ENCODE measurements at places on chromosomes 2 and 18.

- no peak for DNase-seq
These were observed 172.3 kb upstream of the KCNJ3 start for GRCh38 chr2:154526234-154526633.

GRCh38 chr2:233005096-233005495 is 8.0 kb downstream of the NGEF start:
- no peak for DNase-seq

DNA sequence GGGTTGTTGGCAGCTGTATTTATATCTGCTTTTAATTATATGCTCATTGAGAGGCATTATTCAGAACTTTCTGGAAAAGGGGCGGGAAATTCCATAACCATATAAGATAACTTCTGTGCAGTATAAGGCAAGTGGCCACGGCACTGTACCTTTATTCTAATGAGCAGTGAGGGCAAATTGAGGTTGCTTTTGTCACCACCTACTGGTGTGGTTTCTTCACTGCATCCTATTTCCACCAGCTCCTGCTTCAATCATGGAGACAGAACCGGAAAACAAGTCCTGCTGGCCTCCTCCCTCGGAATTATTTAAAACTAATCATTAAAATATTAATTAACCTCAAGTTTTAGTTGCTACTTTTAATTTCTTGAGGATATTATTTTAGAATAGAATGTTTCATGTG is 759.4 kb downstream of the CBLN2 start:
- no peak for DNase-seq

DNA sequence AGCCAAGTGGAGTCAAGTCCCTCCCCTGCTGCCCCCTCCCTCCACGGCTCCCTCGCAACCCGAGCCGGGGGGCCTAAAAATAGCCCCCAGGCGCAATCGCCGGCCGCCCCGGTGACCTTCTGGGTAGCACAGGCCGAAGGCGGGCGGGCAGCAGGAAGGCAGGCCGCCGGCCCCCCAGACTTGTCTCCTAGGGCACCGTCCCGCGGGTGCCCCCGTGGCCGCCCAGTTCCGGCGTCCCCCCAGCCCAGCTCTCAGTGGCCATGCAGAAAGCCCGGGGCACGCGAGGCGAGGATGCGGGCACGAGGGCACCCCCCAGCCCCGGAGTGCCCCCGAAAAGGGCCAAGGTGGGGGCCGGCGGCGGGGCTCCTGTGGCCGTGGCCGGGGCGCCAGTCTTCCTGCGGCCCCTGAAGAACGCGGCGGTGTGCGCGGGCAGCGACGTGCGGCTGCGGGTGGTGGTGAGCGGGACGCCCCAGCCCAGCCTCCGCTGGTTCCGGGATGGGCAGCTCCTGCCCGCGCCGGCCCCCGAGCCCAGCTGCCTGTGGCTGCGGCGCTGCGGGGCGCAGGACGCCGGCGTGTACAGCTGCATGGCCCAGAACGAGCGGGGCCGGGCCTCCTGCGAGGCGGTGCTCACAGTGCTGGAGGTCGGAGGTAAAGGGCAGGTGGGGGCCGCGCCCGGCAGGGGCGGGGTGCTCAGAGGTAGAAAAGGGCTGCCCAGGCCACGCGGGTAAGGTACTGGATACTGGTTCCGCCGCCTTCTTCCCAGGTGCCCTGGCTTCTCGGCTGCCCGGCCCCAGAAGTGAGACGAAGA is at the start of gene SPEG:
SPEG (plus strand) TSS at position 126 of the 808 bp plus-strand sequence; CDS start at position 261, 135 bp downstream.
- DNase-seq = no peak

DNA sequence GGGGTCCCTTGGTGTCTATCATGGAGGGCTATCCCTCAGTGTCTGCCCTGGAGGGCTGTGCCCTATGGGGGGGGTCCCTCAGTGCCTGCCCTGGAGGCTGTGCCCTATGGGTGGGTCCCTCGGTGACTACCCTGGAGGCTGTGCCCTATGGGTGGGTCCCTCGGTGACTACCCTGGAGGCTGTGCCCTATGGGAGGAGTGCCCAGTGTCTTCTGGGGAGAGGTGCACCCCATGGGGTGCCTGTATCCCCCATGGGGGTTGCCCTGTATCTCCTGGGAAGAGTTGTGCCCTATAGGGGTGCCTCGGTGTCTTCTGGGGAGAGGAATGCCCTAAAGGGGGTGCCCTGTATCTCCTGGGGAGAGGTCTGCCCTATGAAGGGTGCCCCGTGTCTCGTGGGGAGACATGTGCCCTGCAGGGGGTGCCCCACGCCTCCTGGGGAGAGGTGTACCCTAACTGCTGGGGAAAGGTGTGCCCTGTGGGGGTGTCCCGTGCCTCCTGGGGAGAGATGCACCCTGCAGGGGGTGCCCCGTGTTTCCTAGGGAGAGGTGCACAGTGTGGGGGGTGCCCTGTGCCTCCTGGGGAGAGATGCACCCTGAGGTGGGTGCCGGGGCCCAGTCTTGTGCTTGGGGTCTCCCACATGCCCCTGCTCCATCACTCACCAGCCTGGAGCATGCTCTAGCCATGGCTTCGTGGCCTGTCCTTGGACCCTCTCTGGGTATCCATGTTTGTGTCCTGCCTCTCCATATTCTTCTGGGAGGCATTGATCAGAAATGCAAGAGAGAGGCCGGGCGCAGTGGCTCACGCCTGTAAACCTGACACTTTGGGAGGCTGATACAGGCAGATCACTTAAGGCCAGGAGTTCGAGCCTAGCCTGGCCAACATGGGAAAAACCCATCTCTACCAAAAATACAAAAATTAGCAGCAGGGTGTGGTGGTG is 215.6 kb downstream of the HDAC4 start:
- DNase-seq = no peak

GRCh38 chr2:57182916-57183315 is 863.7 kb upstream of the VRK2 start:
- DNase-seq = no peak

- no peak for DNase-seq
These were observed 2.8 kb downstream of the CCDC68 start for GRCh38 chr18:54956506-54956905.

DNA sequence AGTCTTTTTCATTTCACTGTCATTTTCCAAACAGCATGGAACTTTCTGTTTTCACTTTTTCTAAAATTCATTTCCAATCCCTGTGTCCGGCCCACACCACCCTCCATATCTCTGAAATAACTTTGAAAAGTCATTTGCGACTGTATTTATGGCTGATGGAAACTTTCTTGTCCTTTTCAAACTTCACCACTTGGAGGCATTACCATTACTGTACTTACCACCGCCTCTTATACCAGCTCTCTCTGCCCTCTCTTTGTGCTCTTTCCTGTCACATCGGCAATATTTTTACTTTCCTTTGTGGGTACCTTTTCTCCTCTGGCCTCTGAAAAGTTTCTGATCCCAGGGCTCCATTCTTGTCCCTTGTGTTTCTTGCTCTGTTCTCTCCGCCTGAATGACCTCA is 39.5 kb upstream of the IL1RL1 start:
- no peak for DNase-seq

DNA sequence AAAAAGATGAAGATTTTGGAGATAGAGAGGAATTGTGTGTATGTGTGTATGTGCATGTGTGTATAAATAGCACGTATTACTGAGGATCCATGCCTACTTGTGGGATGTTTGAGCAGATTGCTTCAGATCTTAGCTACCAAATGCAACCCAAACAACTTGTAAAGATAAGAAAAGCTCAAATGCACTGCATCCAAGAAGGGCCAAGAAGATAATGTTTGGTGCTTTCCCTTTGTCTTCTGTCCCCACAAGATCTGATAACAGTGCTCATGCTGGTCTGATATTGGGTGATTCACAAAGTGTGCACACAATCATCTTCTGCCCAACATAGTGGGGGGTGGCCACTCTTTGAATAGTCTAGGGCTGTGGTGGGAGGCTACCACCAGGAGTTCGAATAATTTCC is 284.8 kb upstream of the CYRIA start:
- no peak for DNase-seq

- no peak for DNase-seq
These were observed 10.0 kb downstream of the ZAP70 start for GRCh38 chr2:97723156-97724072.

DNA sequence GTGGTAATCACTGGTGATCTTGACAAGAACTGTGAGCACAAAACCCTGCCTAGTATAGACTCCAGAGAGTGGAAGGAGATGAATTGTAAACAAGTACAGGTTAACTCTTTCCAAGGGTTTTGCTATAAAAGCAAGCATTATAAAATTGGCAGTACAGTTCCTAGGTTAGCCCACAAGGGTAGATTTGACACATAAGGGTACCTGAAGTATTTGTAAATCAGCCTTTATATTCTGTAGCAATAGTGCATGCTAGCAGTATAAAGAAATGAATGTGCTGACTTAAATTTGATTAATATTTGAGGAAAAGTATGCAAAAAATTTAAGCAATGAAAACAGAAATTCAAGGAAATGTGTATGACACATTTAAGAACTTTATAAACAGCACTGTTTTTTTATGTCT is 42.4 kb downstream of the SP3 start:
- DNase-seq = no peak

GRCh38 chr2:201433394-201433995 is 17.8 kb downstream of the TRAK2 start:
- DNase-seq = no peak

- no peak for DNase-seq
These were observed 11.5 kb downstream of the PAIP2B start for GRCh38 chr2:71215447-71215846.

DNA sequence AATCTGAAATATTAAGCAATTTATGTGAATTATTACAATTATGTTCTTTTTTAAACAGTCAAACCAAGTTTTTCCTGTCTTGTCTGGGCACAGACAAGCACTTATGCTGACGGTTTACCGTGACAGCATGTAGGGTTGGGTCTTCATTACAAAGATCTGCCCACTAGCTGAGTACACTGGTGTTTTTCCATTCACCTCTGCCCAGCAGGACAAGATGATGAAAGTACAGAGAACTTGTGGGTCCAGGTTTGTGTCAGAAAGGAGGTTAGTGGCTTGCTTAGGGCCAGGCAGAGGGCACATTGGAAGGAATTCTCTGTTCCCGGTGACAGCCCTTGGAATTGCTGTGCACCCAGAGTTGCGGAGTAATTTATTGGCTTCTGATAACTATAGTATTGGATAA is 14.0 kb downstream of the NABP1 start:
- DNase-seq = no peak

- peak; percentile 20 for DNase-seq
These were observed 73.9 kb upstream of the TTC27 start for GRCh38 chr2:32553829-32554432.

- DNase-seq = peak; percentile 62
These were observed 176.3 kb upstream of the NABP1 start for GRCh38 chr2:191501561-191502168.

GRCh38 chr2:198040835-198041234 is 236.4 kb downstream of the PLCL1 start:
- DNase-seq = no peak

DNA sequence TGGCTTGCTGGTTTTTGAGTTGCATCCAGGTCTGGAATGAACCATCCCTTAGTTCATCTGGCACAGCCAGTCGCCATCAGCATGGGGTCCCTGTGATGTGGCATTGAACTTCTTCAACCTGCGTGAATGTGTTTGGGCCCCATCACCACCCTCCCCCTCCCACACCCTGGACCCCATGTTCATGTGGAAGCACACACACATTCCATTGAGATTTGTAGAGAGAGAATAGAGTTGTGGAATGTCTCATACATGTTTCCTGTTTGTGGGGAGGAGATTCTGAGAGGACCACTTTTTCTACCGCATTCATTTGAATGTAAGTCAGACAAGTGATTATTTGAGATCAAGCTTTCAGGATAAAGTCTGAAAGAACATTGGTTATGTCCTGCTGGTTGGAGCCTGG is 117.6 kb upstream of the EML6 start:
- no peak for DNase-seq

DNA sequence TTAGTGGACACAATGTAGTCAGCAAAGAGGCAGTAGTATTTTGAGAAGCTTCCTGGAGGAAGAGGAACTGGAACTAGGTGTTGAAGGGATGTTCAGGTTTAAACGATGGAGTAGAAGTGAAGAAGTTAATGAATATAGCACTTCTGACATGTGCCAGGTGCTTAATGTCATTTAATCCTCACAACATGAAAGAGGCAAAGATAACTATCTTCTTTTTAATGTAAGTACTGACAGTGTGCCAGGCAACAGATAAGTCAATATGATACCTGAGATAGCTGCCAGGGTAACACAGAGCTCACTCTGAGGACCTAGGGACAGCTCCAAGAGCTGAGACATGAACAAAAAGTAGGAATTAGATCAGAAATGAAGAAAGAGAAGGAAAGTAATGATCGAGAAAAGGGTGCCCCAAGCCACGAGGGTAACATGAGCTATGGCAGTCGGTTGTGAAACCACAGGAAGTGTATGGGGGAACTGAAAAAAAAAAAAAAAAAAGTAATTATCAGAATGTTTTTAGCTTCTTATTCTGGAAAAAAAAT is 140.7 kb downstream of the RNF144A start:
- no peak for DNase-seq

DNA sequence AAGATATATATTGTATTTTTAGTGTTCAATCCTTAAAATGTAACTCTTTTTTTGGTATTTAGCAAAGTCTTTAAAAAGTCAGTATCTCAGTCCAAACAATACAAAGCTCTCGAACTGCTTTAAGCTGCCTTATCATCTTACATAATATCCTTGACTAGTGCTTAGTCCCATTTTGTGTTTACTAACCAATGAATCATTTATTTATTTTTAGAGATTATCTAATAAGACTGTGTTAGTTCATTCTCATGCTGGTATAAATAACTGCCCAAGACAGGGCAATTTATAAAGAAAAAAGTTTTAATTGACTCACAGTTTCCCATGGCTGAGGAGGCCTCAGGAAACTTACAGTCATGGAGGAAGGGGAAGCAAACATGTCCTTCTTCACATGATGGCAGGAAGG is 248.3 kb upstream of the KYNU start:
- DNase-seq = no peak

GRCh38 chr2:40038646-40039045 is 259.6 kb upstream of the THUMPD2 start:
- DNase-seq = no peak

- DNase-seq = no peak
These were observed 201.0 kb downstream of the SMAD7 start for GRCh38 chr18:48749768-48750167.

DNA sequence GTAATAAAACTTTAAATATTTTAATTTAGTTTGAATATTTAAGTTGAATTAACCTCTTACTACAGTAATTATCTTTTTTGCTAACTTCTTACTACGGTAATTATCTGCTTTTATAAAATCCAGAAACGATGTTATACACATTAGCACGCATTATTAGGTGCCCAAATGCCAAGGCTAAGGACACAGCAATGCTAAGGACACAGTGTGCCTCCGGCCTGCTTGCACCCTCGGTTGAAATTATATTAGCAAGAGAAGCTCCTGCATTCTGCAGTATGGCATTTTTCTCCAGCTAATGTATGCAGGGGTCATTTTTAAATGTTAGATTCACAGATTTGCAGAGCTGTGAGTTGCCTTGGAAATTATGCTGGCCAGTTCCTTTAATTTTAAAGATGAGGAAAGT is 220.0 kb downstream of the NEDD4L start:
- no peak for DNase-seq

GRCh38 chr2:38960609-38961320 is 71.1 kb downstream of the ARHGEF33 start:
- no peak for DNase-seq

GRCh38 chr2:61014763-61015162 is 2.8 kb upstream of the PEX13 start:
- no peak for DNase-seq

Measured in right lung (tissue), 10 donors.